Placental epithelial cell (primary cell): ENCODE measurements at places on chromosomes 2 and 18. TPM values are rescaled to one million over a fixed set of nuclear protein-coding genes. Genes with fewer than 3 reads are reported as not detected.

The WNT10A gene
- total RNA-seq: under 0.01 and 0.11 TPM in 2 replicates

The FBXO48 gene
- 0.33 and 0.39 TPM in 2 replicates for total RNA-seq

The RAB11FIP5 gene
- 63.2 and 99.7 TPM in 2 replicates for total RNA-seq

The KLHL14 gene
- total RNA-seq: not detected in 2 replicates

The IL36RN gene
- total RNA-seq: 8.6 and 23.4 TPM in 2 replicates

The GATA6 gene
- total RNA-seq: 0.11 and 0.39 TPM in 2 replicates

The RND3 gene
- 95.8 and 111 TPM in 2 replicates for total RNA-seq

The REG3G gene
- total RNA-seq: not detected in 2 replicates

The AOX1 gene
- 3.5 and 23.0 TPM in 2 replicates for total RNA-seq

The POTEE gene
- not detected in 2 replicates for total RNA-seq

The COMMD1 gene
- 43.2 and 54.9 TPM in 2 replicates for total RNA-seq

The GPC1 gene
- total RNA-seq: 72.6 and 85.3 TPM in 2 replicates

The INHBB gene
- 0.39 and 0.76 TPM in 2 replicates for total RNA-seq

The NYAP2 gene
- not detected in 2 replicates for total RNA-seq

The NAPG gene
- total RNA-seq: 28.3 and 43.9 TPM in 2 replicates

The MALL gene
- total RNA-seq: 1.2 and 2.9 TPM in 2 replicates

The KDSR gene
- total RNA-seq: 23.6 and 23.9 TPM in 2 replicates

The GREB1L gene
- 105 and 115 TPM in 2 replicates for total RNA-seq

The CD207 gene
- not detected in 2 replicates for total RNA-seq

The COL4A4 gene
- total RNA-seq: 4.7 and 5.3 TPM in 2 replicates

The SLC14A1 gene
- 0.65 TPM in 1 of 2 replicates, not detected in the other for total RNA-seq

The CSRNP3 gene
- 2.3 and 7.5 TPM in 2 replicates for total RNA-seq

The NR4A2 gene
- under 0.01 and 0.43 TPM in 2 replicates for total RNA-seq

The ALK gene
- under 0.01 TPM in 2 replicates for total RNA-seq

The IMPA2 gene
- total RNA-seq: 3.5 and 4.7 TPM in 2 replicates

The CNDP1 gene
- total RNA-seq: not detected in 2 replicates

The CBLN2 gene
- total RNA-seq: 0.11 and 0.79 TPM in 2 replicates

The SERPINB2 gene
- total RNA-seq: 0.98 and 4.7 TPM in 2 replicates

The MEP1B gene
- total RNA-seq: under 0.01 and 0.11 TPM in 2 replicates

The MC4R gene
- total RNA-seq: not detected in 2 replicates

The ATOH8 gene
- total RNA-seq: 0.39 TPM in 1 of 2 replicates, not detected in the other

The REG1B gene
- not detected in 2 replicates for total RNA-seq

The FBXO41 gene
- 7.5 and 11.1 TPM in 2 replicates for total RNA-seq

The CDKL4 gene
- total RNA-seq: 0.39 and 0.54 TPM in 2 replicates

The PTGR3 gene
- total RNA-seq: 14.5 and 25.5 TPM in 2 replicates
